NCI-H446 (cell line): ENCODE measurements at places on chromosomes 13 and 19.
A peak's percentile ranks its signal among the peaks of the same experiment; 100 is the strongest.

- no peak for DNase-seq
Measured at GRCh38 chr19:10817291-10818038, 18.5 kb downstream of the TMED1 start.

- no peak for DNase-seq
Measured at GRCh38 chr19:7856109-7856591, 18.0 kb downstream of the PRR36 start.

DNA sequence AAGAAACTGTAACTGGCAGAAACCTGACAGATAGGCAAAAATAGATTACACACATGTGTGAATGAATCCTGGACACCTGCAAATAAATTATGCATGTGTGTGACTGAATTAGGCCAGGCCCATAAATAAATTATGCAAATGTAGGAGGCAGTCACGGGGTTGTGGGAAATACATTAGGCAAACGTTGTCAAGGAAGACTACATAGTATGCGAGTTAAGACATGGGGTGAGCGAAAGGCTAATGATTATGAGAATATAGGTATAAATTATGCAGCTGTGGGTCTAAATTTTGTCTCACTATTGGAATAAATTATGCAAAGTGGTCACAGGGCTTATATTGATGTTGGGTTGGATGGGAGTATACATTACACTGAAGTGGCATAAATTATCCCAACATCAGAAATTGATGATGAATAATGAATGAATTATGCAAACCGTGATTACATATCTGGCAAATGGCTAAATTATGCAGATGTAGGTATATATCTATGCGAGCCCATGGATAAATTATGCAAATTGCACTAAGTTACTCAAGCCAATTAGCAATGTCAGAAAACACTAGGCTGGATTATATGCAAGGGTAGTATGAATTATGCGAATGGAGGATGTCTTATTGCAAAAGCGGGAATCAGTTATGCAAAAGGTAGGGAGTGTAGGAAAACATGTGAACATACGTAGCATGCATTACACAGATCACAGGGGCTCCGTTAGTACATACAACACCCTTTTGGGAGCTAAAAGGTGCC lies 6.8 kb downstream of the SLC8A2 start:
- DNase-seq: no peak

GRCh38 chr19:49559928-49560327 lies 20.4 kb downstream of the NOSIP start:
- no peak for DNase-seq

GRCh38 chr13:99327126-99327525 lies 19.9 kb upstream of the GPR183 start:
- no peak for DNase-seq

GRCh38 chr13:100644371-100644770 lies 30.2 kb downstream of the TMTC4 start:
- no peak for DNase-seq

DNA sequence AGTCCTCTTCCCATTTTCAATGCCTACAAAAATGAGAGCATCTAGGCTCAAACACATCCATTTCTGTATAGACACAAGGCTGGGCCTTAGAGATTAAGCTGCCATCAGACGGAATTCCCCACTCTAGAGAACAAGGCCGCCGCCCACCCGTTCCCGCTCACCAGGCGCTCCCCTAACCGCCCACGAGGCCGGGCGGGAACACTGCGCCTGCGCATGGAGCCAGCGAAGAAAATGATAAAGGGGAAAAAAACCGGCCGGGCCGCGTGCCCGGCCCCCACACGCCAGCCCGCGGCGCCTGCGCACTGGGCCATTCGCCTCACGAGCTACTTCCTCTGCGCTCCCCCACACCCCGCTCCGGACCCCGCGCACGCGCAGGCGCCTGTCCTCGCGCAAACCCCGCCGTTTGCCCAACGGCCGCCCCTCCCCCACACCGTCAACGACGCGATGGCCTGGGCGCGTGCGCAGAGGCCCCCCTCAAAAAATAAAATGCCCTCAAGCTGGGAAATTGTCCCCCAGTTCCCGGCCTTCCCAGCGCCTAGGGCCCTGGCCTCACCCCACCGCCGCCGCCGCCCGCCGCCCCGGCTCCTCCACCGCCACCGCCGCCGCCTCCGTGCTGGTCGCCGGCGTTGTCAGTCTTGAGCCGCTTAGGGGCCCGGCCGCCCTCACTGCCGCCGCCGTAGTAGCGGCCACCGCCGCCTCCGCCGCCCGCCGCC lies 483 bp downstream of the HNRNPL start:
- DNase-seq: peak; percentile 97

DNA sequence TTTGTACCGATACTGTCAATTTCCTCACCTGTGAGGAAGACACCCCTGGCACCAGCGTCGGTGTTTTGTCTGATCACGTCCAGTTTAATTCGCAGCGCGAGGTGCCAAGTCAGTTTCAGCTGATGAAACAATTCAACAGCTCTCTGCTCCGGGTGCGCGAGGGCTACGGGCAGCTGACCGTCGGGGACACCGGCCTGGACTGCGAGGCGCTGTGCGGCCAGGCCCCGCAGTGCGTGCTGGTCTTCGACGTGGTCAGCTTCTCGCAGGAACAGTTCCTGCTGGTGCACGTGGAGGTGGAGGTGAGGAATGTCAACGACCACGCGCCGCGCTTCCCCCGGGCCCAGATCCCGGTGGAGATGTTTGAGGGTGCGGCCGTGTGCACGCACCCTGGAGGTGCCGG lies 171.5 kb downstream of the OLFM4 start:
- no peak for DNase-seq

DNA sequence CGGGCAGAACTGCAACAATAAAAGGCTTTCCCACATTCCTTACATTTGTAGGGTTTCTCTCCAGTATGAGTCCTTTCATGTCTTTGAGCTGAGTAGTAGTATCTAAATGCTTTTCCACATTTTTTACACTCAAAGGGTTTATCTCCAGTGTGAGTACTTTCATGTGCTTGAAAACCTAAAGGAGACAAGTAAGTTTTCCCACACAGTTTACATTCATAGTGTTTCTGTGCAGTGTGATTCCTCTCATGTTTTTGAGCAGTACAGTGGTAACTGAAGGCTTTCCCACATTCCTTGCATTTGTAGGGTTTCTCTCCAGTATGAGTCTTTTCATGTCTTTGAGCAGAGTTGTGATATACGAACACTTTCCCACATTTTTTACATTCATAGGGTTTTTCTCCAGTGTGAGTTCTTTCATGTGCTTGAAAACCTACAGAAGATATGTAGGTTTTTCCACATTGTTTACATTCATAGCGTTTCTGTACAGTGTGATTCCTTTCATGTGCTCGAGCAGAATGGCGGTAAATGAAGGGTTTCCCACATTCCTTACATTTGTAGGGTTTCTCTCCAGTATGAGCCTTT lies 47.0 kb downstream of the ZNF44 start:
- no peak for DNase-seq

DNA sequence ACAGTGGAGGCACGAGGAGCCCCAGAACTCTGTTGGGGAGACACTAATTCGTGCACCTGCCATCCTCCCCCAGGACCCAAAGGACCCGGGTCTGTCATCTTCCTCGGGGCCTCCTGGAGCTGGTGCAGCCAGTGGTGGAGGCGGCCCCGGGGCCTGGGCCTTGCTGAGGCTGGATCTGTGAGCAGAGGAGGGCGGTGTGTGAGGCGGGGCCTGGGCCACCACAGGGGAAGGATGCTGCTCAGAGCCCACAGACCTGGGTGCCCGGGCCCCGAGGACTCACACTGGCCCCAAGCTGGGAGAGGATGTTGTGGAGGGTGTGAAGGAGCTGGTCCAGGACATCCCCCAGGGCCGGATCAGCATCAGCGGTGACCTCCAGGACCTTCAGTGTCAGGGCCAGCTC lies 8.3 kb downstream of the IFNL3 start:
- DNase-seq: no peak

DNA sequence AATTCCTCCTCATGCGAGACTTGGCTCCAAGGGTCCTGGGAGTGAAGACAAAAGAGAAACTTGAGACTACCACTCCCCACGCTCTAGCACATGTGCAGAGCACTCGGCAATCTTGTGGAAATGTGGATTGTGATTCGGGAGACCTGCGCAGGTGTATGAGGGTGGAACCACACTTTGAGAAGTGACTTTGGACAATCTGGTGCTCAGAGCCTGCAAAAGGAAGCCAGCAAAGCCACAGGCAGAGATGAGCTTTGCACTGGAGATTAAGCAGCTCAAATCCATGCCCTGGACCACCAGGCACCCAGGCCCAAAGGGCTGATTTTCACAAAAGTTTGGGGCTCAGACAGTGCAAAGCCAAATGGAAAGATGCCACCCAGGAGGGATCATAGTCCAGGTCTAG lies 162.5 kb upstream of the TSHZ3 start:
- no peak for DNase-seq

- no peak for DNase-seq
Measured at GRCh38 chr13:87005511-87005910, 665.7 kb upstream of the SLITRK5 start.

GRCh38 chr19:35509861-35510625 lies 3.4 kb downstream of the DMKN start:
- no peak for DNase-seq

- peak; percentile 41 for DNase-seq
Measured at GRCh38 chr19:50432221-50433028, at the start of gene MYBPC2. Gene MYBPC2 (plus strand): TSS chr19:50432892. CDS start chr19:50432954, 62 bp downstream.

DNA sequence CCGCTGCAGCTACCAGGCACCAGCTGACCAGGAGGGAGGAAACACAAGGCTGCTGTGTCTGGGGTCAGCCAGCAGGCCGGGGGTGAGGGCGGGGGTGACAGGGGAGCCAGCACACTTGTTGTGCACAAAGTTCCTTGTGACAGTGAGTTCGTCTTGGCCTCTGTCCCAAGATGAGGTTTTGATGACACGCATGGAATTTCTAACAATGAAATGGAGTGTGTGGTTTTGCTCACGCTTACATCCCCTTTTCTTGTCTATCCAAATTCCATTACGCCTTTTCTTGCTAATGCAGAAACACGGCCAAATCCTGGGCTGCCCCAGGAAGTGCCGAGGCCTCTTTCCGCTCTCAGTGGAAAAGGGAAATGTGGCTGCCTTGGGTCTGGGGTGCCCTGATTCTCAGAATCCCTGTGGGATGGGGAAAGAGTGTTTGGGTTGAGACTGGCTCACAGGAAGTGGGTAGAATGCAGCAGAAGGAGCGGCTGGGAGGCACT lies 73.8 kb downstream of the GADD45B start:
- DNase-seq: no peak

GRCh38 chr19:18104793-18105131 lies 7.2 kb downstream of the MAST3 start:
- DNase-seq: no peak

DNA sequence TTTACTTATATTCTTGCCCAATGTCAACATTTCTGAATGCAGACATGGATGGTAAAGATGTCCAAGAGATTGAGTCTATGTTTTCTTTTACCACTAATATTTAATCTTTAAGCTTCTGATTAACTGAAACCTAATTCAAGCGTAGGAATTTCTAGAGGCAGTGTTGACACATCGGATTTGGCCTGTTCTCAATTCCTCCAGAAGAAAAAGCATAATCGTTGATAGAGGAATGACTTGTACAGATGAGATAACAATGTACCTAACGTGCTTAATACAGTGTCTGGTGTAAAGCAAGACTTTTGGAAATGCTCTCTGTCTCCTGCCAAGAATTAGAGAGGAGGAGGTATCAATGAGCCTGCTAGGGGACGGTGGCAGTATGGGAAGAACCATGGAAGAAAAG lies 35.2 kb downstream of the SLC15A1 start:
- DNase-seq: no peak

- no peak for DNase-seq
Measured at GRCh38 chr13:40446365-40446764, 220.1 kb downstream of the FOXO1 start.

DNA sequence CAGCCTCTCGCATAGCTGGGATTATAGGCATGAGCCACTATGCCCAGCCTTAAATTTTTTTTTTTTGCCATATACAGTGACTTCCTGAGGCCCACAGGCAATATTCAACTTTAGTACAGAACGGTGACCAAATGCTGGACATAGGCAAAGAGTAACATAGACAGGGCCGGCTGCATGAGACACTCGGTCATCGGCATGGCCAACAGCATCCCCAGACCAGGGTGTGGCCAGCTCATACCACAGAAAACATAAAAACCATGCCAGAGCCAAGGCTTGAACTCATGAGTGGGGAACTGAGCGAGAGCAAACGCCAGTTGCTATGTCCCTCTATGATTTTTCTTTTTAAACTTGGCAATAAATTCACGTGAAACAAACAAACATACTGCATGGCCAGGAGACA lies 17.0 kb downstream of the KANK2 start:
- no peak for DNase-seq

- DNase-seq: no peak
Measured at GRCh38 chr13:94431574-94431973, 47.9 kb downstream of the DCT start.

- peak; percentile 46 for DNase-seq
Measured at GRCh38 chr13:44278166-44278565, 95.5 kb upstream of the SERP2 start.

GRCh38 chr13:103716718-103717117 lies 650.5 kb upstream of the SLC10A2 start:
- DNase-seq: no peak

GRCh38 chr19:2557093-2557440 lies 81.1 kb downstream of the GADD45B start:
- no peak for DNase-seq

DNA sequence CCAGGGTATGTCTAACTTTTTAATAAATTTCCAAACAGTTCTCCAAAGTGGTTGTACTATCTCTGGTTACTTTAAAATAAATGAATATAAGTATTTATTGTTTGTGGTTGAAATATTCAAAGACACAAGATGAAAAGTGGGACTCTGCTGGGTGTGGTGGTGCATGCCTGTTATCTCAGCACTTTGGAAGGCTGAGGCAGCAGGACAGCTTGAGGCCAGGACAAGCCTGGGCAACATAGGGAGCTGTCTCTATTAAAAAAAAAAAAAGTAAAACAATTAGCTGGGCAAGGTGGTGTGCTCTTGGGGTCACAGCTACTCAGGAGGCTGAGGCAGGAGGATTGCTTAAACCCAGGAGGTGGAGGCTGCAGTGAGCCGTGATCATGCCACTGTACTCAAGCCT lies 10.4 kb downstream of the PNMA8A start:
- DNase-seq: no peak

DNA sequence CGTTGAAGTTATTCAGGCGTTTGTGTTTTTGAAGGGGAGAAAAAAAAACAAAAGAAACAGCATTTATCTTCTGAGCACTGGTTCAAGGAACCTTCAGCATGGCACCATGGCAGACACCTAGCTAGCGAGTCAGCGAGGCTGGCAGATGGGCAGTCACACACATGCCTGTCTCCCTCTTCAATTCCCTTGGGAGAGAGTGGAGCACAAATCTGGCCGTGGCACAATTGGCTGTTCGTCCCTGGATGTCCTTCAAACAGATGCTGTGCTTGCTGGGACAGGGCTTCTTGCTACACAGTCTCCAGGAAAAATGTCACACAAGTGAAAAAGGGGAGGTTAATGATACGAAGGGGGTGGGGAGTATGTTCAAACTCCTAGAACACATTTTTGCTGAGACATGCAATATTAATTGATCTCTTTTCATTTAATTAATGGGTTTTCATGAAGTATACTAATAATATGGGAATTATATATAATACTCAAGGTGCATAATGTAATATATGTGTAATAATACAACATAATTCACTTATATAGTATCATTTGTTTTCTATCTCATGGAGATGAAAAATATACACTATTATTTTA lies 1674.5 kb upstream of the SLC10A2 start:
- peak; percentile 28 for DNase-seq

- DNase-seq: no peak
Measured at GRCh38 chr19:45074744-45075300, 1.5 kb downstream of the ZNF296 start.

- DNase-seq: peak; percentile 74
Measured at GRCh38 chr19:48510421-48511268, 990 bp downstream of the LMTK3 start.

GRCh38 chr19:6017576-6017975 lies 39.6 kb upstream of the RANBP3 start:
- DNase-seq: no peak
